ENCODE measurements at places on chromosomes 1 and 21. TPM values are rescaled to one million over a fixed set of nuclear protein-coding genes. Genes with fewer than 3 reads are reported as not detected.

The MAB21L3 gene
- not detected for total RNA-seq

The OR2AJ1 gene
- not detected for total RNA-seq

The PYHIN1 gene
- total RNA-seq, result not detected

The TTC22 gene
- total RNA-seq, result 3.2 TPM

The CTTNBP2NL gene
- total RNA-seq, result 27.7 TPM

The AIRE gene
- 0.27 TPM for total RNA-seq

The KMO gene
- total RNA-seq, result 12.8 TPM

The SLC22A15 gene
- 8.1 TPM for total RNA-seq

The CHAF1B gene
- total RNA-seq, result 2.9 TPM

The E2F2 gene
- 4.2 TPM for total RNA-seq

The MSH4 gene
- total RNA-seq, result 0.77 TPM

The S100A3 gene
- 1.0 TPM for total RNA-seq
